Right kidney (tissue), 9 donors: ENCODE measurements at places on chromosomes 4 and X.

GRCh38 chr4:110268352-110268751 is 69.9 kb upstream of the ELOVL6 start:
- no peak for DNase-seq

DNA sequence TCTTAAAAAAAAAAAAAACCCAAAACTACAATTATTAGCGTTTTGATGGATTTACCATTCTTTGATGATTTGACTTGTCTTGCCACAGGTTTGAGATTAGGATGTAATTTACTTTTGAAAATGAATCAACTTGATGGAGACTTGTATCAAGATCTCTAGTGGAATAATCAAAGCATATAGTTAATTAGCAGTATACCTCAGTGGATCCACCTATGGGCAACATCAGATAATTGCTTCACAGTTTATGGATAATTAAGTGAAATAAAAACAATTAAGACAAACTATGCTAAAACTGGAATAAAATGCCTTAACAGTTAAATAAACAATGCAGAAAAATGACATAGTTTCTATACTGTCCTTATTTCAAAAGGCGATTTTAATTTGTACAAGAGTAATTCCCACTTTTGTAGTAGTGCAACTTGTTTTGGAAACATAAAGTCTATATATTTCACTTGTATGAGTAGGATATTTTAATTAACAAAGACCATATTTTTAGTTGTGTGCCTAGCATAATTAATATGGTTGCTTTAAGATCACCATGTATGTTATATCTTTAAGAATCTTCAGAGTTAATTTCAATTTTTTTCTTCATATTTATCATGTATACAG is 4.2 kb downstream of the CPEB2 start:
- no peak for DNase-seq

DNA sequence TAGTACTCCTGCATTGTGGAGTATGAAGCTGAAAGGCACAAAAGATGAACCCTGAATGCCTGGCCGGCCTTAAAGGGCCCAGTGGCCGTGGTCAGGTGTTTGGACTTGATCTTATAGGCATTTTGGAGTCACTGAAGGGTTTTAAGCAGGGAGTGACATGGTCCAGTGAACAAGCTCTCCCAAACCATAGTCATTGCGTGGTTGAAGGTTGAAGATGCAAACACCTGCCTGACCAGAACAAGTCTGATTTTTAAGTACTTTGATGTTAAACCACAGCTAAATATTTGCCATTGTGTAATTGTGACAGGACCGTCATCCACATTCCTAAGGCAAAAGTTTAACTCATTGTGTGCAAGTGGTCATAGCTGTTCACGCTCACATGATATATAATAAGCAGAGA is 3.3 kb downstream of the STK32B start:
- no peak for DNase-seq

GRCh38 chr4:114615435-114615834 is 16.8 kb downstream of the UGT8 start:
- DNase-seq, result peak; percentile 43

- no peak for DNase-seq
Observed at GRCh38 chr4:10459305-10459704, 2.1 kb upstream of the ZNF518B start.

GRCh38 chrX:123600181-123600580 is 132.7 kb downstream of the THOC2 start:
- DNase-seq, result no peak

DNA sequence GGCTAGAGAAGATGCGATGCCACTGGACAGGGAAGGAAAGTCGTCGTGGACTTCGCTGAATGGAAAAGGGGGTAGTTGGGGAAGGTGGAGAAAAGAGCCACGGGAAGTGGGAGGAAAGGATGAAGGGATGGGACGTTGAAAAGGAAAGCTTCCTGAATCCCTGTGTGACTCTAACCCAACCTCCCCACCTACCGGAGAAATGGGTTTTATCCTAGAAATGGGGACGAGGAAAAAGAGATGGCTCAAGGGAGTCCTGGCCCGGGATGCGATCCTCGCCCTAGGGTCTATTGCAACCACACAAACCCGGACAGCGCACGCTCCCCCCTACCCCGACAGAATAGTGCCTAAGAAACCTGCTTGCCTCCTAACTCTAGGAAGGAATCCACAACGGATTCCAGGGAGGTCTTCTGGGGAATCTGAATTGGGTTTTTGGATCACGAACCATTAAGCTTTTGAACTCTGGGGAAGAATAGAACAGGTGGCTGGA is 738 bp upstream of the TSPAN5 start:
- DNase-seq, result no peak

- DNase-seq, result no peak
Observed at GRCh38 chrX:9644335-9644734, 121.3 kb downstream of the GPR143 start.

DNA sequence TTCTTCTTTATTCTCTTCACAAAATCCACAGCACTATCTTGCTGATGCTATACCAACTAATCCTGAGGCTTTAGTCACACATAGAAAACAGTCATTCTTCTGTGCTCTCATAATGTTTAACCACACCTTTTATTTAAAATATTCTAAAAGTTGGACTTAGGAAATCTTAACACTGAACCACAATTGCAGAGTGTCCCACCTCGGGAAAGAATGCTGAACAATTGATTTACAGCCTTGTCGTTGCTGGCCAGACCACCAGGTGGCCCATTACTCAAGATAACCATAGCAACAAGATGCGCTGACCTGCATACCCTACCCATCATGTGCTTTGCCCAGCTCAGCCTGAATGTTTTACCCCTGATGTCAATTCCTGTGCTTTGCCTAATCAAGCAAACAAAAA is 100.8 kb downstream of the ARSJ start:
- peak; percentile 10 for DNase-seq

DNA sequence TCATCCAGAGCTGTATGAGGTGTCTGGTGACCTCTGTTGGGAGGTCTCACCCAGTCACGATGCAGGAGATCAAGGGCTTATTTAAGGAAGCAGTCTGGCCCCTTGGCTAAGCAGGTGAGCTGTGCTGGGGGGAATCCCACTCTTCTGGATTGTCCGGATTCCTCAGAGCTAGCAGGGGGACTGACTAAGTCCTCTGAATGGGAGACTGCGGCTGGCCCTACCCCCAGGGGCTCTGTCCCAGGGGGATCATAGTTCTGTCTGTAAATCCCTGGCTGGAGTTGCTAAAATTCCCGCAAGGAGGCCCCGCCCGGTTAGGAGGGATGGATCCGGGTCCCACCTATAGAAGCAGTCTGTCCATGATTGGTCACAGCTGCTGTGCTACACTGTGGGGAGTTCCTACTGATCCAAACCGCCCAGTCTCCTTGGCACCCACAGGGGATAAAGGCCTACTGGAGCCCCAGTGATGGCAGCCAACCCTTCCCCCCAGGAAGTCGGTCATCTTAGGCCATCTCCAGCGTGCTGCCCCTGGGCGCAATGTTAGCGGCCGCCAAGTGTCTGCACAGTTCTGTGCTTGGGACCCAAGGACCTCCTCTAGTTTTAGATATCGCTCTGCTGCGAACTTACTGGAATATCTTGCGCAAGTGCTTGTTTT is 118.2 kb upstream of the KLF8 start:
- DNase-seq, result no peak

GRCh38 chr4:152187693-152188092 is 348.2 kb downstream of the FBXW7 start:
- no peak for DNase-seq

- DNase-seq, result no peak
Observed at GRCh38 chr4:16114546-16114945, 30.7 kb upstream of the PROM1 start.

GRCh38 chr4:126969360-126970235 is 663.2 kb upstream of the INTU start:
- DNase-seq, result no peak

GRCh38 chr4:53489279-53489889 is 101.9 kb downstream of the LNX1 start:
- DNase-seq, result no peak

DNA sequence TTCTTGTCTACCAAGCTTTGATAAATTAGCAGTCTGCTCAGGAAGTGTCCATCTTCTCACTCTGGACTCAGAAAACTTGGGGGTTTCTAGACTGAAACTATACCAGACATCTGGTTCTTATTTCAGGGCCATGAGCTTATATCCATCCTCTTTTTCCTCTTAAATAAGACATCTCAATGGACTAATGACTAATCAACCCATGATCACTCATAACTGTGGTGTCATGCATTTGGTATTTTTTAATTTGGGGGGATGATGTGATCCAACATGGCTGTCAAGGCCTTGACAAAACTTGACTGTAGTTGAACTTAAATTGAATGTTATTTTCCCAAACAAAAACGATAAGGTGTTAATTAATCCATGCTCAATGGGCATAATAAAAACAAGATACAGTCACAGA is 87.8 kb downstream of the GPRASP3 start:
- no peak for DNase-seq

GRCh38 chr4:87961993-87962392 is 13.5 kb upstream of the SPP1 start:
- DNase-seq, result no peak

DNA sequence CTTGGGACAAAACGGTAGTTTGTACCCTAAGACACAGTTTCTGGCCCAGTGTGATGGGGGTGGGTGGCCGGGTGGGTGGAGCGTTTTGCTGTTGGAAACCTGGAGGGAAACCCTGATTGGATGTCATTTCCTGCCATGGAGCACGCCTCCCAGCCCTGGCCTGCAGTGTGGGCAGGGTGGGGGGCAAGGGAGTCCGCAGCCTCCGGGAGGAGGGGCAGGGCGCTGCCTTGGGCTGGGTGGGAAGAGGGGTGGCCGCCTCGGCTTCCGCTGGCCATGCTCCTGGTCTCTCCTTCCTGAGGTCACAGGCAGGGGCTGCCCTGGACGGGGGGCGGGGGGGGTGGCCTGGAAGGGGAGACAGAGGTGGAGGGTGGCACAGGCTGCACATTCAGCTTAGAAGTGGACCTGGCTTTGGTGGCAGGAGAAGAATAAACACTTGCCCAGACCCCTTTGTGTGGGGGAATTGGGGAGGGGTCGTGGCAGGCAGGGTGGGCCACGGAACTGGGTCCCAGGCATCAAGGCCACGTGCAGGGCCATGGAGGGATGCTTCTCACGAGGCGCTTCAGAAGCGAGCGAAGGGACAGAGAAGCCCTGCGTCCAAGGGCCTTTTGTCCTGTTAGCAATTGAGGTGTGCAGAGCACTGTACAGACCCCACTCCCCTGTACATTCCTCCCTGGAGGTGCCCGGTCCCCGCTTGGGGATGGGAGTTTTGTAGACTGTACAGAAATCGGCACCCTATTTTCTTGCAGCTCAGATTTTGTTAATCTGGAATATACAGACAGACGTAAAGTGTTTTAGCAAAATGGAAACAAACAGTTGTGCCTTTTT is 6.2 kb downstream of the NAT8L start:
- DNase-seq, result no peak

GRCh38 chr4:57064811-57065711 is 45.1 kb downstream of the IGFBP7 start:
- DNase-seq, result no peak

GRCh38 chrX:120377179-120377578 is 15.3 kb downstream of the ATP1B4 start:
- no peak for DNase-seq

- DNase-seq, result no peak
Observed at GRCh38 chrX:107014936-107015335, 14.9 kb upstream of the MORC4 start.

GRCh38 chr4:156194896-156195295 is 241.2 kb upstream of the CTSO start:
- no peak for DNase-seq

- DNase-seq, result no peak
Observed at GRCh38 chr4:110085131-110085530, 113.3 kb downstream of the ELOVL6 start.

DNA sequence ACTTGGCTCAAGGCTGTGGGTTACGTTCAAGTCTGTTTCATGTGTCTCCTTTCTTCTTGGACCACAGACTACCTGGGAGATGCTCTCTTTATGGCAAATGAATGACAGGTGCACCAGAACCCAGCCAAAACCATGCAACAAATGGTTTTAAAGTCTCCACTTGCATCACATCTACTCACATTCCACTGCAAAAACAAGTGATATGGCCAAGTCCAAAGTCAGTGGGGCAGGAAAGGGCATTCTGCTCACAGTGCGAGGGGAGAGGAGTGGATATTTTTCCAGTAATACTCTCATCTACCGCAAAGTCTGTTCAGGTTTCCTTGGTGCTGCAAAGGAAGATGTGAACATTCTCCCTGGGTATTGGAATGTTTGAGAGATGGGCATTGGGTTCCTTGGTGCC is 120.5 kb downstream of the UCHL1 start:
- no peak for DNase-seq

GRCh38 chrX:32599156-32599555 is 612.2 kb downstream of the DMD start:
- DNase-seq, result no peak

GRCh38 chr4:60396341-60397049 is 803.6 kb upstream of the ADGRL3 start:
- DNase-seq, result no peak

DNA sequence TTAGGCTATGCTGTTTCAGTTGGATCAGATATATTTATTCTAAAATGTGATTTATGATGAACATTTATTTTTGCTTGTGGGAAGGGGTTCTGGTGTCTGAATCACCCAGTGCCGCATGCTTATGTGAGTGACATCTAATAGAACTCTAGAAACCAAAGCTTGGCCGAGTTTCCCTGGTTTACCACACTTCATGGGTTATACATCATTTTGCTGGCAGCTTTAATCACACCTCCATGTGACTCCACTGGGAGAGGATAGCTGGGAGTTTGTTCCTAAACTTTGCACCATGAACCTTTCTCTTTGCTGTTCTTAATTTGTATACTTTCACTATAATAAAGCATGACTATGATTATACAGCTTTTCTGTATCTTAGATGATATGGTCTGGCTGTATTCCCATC is 382.9 kb downstream of the INPP4B start:
- no peak for DNase-seq

- no peak for DNase-seq
Observed at GRCh38 chrX:137313627-137314026, 252.3 kb upstream of the ZIC3 start.

- DNase-seq, result no peak
Observed at GRCh38 chr4:54941994-54942552, 183.3 kb downstream of the KDR start.

DNA sequence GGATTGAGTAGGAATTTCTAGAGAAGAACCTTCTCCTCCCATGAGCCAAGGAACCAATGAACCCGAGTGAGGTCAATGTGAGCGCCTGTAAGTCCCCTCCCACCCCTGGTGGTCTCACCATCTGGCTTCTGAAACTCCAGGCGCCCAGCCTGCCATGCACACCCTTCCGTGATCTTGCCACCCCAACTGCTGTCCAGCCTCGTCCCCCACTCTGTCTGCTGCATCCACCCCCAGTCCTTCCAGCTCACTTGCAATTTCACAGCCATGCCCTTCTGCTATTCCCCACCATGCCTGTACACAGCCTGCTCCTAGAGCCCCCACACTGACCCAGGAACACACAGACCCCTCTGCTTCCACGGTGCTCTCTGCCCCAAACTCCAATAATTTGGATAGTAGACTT is 323.7 kb downstream of the STK32B start:
- no peak for DNase-seq

- DNase-seq, result no peak
Observed at GRCh38 chr4:68070302-68070701, 59.4 kb downstream of the TMPRSS11F start.

GRCh38 chrX:103845165-103845653 is 13.2 kb upstream of the RAB9B start:
- DNase-seq, result peak; percentile 26

GRCh38 chr4:3111461-3111860 is 37.0 kb downstream of the HTT start:
- no peak for DNase-seq

GRCh38 chrX:84046403-84046984 is 141.5 kb downstream of the RPS6KA6 start:
- DNase-seq, result peak; percentile 3

GRCh38 chr4:56139241-56139827 is 190.6 kb downstream of the CEP135 start:
- no peak for DNase-seq
